ENCODE measurements at places on chromosomes 11 and 22.

DNA sequence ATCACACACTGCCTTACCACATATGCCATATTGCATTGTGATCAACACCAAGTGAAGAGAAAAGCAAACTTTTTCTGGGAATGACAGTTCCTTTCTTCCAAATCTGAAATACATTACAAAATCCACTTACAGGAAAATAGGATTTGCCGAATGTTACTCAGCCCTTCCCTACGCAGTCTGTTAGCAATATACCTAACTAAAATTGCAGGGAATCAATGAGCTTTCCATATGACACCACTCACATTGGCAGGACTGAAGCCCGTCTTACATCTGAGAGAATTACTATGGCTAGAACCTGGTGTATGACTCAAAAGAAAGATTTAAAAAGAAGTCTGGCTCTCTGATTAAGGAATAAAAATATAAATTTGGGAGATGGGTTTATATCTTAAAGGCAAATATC, 136.0 kb downstream of the LRRC4C start:
- no peak for DNase-seq

DNA sequence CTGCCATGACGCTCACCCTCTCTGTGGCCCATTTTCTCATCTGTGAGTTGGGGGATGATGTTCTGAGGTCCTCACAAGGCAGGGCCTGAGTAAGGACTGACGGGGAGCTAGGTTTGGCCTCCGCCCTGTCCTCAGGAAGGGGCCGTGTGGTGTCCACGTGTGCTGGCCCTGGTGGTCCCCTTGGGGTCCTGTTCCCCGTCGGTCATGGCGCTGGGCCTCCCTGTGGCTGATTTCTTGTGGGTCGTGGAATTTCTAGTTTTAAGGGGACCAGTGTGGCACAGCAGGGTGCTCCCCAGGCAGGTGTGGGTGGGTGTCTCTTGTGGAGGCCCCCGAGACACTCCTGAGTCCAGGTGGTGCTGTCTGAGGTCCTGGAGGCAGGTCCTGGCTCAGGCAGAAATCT, 5.9 kb downstream of the LINC01488 start:
- no peak for DNase-seq

DNA sequence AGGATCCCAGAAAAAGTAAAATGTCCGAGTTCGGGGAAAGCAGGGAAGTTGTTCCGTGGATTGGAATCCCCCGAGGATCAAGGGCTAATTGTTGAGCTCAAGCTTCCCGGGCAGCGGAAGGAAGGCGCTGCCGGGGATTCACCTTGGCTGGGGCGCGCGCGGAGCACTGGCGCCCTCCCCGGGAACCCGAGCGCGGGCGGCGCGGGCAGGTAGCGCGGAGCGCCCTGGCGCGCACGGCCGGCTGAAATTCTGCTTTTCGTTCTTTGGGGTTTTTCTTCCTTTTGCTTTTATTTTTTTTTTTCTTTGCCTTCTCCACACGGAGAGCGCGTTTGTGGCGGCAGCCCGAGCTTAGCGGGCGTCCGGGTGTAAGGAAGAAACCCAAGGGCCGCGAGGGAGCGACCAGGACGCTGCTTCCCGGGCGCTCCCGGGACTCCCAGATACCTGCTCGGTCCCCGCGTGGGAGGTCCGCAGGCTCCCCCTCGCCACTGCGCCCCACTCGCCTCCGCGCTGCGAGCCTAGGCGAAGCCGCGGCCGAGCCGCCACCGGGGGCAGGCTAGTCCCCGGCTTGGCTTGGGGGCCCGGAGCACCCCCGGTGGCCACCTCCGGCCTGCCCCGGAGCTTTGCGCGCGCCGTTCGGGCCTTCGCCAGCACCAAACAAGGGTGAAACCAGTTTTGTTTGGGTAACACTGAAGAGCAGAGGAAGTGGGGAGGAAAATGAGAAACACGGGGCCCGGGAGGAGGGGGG, 4.8 kb upstream of the IGF2 start:
- DNase-seq = no peak

DNA sequence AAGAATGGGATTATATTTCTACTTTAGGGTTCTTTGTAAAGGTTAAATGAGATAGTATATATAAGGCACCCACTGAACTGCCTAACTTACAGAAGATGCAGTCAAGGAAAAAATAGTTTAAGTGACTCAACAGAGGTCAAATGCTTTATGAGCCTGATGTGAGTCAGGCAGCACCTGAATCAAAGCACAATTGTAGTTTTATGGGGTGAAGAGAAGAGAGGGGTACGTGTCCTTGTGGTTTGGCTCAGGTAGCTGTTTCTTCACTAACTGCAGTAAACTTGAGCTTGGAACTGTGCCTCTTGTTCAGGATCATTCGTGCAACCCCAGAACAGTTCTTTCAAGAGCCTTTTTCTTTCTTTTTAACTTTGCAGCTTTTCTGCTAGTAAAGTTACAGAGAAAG, 125.2 kb upstream of the SPON1 start:
- DNase-seq = no peak

DNA sequence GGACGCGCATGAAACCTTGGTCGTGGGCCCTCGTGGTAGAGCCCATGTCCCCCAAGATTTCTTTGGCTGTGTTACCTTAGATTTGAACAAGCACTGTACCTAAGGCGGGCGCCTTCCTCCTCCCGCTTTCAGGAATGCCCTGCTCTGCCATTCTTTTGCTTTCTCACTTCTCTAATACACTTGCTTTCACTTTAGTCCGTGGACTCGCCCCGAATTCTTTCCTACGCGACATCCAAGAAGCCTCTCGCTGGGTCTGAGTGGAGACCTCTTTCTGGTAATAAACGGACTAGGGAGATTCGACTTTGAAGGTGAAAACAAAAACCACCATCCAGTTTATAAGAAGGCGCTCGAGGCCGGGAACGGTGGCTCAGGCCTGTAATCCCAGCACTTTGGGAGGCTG, 1.2 kb upstream of the NUP50 start:
- DNase-seq = no peak

- no peak for DNase-seq
Measured at GRCh38 chr22:44801476-44801875, 49.1 kb downstream of the ARHGAP8 start.

DNA sequence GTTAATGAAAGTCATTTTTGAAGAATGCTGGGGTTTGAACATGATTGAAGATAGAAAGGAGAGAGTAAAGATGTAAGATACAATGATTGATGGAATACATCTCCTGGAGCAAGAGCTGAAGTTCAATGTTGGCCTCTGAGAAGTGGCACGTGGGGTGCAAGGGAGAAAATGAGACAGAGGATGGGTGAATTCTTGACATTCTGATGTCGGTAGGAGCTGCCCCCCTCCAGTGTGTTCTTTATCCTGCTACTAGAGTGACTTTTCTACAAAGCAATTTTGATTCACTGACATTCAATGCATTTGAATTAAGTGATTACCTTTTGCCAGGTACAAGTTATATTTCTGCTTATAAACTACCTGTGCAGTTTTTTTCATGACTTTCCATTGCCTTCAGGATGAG, 159.0 kb upstream of the MTMR2 start:
- no peak for DNase-seq

GRCh38 chr22:35418731-35419130, 18.8 kb downstream of the MCM5 start:
- no peak for DNase-seq

- no peak for DNase-seq
Measured at GRCh38 chr22:35064664-35065063, 1.3 kb upstream of the ISX start.

DNA sequence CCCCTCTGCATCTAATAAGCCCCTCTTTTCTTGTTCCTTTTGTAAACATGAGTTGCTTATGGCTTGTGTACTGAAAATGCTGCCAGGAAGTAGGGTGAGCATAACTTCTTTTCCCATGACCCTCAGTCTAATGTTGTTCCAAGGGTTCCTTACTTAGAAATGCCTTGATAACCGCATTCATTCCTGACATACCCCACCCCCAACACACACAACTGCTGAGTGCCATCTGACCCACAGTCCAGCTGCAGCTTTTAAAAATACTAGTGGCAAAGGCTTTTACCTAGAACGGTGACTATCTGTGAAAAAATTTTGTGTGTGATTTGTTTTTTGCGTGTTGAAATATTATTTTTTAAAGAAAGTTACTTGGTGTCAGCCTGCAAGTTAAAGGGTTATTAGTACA, 52.6 kb downstream of the ARHGAP42 start:
- DNase-seq = no peak

DNA sequence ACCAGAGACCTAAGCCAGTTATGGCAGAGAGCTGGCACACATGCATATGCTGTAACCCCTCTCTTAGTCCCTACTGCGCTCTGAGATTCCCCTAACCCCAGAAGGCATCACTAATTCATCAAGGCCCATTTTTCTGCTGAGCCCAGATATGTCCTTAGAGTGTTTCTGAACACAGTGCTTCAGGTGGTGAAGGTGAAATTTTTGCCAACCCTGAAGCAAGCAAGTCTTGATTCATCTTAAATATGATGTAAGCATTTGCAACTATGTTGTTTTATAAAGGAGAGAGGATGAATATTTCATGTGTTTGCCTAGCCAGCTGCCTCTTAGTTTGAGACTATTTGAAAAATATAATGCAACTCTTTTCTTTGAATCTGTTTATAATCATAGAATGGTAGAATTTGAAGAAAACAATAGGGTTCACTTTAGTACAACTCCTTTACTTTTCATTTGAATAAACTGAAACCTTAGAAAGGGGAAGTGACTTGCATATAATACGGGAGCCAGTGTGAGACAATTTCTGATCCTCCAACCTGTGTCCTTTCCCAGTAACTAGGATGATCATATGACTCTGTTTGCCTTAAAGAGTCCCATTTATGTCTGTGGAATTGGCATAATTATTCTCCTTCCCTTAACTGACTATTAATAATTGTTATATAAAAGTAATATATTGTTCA, 194.3 kb upstream of the MTNR1B start:
- no peak for DNase-seq

DNA sequence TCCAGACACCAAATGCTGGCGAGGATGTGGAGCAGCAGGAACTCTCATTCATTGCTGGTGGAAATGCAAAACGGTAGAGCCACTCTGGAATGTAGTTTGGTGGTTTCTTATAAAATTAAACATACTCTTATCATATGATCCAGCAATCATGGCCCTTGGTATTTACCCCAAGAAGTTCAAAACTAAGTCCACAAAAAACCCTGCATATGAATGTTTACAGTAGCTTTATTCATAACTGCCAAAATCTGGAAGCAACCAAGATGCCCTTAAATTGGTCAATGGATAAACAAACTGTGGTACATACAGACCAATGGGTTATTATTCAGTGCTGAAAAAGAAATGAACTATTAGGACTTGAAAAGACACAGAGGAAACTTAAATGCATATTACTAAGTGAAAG, 87.8 kb downstream of the APOL5 start:
- no peak for DNase-seq

DNA sequence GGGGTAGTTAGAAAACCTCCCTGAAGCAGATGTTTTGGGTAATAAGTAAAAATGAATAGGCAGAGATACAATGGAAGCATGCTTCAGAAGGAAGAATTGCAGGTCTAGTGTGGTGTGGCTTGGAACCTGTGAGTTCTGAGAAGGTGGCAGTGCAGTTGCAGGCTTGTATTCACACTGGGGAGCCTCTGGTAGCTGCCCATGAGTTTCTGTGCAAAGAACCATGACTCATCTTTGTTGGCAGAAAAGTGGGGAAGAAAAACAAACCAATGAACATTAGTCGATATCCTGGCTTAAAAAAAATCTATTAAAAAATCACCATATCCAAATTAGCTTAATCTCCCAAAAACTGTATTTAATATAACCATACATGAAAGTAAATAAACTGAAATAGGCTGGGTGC, 232.6 kb downstream of the FAT3 start:
- no peak for DNase-seq

GRCh38 chr11:17845431-17845881, 110.9 kb downstream of the KCNC1 start:
- DNase-seq = no peak

DNA sequence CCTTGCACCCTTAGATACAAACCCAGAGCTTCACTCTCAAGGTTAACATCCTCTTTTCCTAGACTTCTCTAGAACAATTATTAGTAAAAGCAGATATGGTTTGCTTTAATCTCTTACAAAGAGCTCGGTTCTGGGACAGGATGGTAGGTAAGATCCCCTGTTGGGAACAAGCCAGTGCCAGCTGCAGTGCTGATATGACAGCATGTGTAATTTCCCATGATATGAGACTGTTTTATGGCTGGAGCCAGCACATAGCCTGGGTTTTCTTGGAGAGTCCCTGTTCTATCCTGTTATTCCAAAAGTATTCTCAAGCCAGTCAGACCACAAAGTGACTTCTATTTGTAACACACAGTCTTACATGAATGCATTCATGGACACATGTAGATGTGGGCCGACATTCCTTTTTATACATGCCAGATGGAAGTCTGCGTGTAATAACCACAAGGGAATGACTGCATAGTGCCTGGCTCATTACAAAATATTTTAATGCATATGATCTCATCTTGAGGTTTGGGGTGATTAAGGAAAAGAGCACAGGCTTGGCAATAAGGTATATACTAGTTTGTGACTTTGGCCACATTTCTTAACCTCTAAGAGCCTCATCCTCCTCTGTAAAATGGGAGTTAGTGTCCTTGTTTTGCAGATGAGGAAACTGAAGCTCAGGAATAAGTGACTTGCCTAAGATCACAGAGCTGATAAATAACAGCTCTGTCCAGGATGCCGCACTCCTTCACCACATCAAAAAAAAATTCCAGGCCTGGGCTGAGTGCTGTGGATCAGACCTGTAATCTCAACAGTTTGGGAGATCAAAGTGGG, 21.8 kb downstream of the CLMP start:
- no peak for DNase-seq

- DNase-seq = no peak
Measured at GRCh38 chr11:35135222-35135621, 3.7 kb upstream of the CD44 start.

GRCh38 chr11:17631702-17632365, 84.8 kb downstream of the OTOG start:
- no peak for DNase-seq

GRCh38 chr11:79922641-79923040, 481.8 kb upstream of the TENM4 start:
- no peak for DNase-seq

GRCh38 chr22:49380095-49380827, 447.4 kb downstream of the BRD1 start:
- DNase-seq = no peak

DNA sequence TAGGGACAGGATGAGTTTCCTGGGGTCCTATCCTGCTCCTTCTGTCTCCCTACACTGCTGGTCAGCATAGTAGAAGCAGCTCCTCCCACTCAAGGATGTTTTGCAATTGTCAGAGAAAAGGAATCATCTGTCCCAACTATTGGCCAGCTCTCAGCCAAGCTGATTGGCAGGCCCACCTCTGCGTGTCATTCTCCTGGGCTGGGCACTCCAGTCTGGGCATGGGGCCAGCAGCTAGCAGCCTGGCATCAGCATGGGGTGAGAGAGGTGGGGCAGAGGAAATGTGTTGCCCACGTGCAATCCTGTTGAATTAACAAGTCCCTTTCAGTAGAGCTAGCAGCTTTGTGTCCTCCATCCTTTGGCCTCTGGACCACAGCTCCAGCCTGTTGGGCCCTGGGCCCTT, 14.1 kb downstream of the ANKK1 start:
- DNase-seq = no peak

DNA sequence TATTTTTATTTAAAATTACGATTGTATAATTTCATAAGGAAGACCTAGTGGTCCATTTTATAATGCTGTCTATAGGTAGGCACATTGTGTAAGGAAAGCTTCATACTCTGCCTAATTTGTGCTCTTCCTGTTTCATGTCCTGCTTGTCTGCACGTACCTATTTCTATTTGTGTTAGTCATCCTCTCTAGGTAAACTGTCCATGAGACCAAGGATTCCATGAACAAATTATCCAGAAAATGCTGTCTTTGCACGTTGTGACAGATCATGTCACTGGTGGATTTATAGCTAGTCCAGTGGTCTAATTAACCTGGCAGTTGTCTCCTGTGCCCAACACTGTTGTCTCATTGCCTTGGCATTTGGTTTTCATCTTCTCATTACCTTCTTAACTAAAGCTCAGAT, 44.7 kb downstream of the DNAJC24 start:
- DNase-seq = no peak
